NCI-H526 treated with DMSO at 0.1 percent for 48 hours (cell line): ENCODE measurements at places on chromosomes 5 and 9.

GRCh38 chr5:75588666-75589065, 22.6 kb upstream of the ANKDD1B start:
- no peak for DNase-seq

GRCh38 chr9:70883963-70884793, 237.2 kb downstream of the TRPM3 start:
- peak; percentile 64 for DNase-seq

DNA sequence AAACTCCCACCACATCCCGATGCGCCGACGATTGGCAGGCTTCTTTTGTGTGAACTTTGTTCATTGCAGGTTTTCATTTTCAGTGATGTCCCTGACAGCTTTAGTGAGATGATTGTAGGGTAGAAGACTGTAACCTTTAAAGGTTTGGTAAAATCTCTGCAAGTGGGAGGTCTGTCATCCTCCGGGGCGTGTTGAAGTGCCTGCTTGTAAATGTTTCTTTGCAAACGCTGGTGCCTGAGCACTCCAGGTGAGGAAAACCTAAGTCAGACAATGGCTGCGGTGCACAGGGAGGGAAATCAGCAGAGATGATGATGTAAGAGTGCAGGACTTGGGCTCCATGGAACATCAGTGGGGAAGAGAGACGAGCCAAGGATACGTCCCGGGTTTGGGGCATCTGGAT, 228.1 kb downstream of the DRD1 start:
- no peak for DNase-seq

DNA sequence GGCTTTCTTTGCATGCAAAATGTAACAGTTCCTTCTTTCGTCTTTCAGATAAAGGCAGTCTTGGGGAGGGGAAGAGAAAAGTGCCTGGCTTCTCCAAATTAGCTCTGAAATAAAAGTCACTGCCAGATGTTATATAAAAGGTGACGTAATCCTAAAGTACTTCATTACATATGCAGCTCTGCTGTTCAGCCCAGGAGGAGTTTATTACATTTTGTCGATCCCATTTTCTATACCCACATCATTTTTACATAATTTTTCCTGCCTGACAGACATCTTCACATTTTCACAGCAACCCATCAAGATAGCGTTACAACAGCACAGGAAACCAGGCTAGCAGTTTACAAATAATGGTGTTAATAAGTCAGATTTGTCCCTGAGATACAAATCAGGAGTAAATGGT, 86.7 kb upstream of the SLC30A5 start:
- no peak for DNase-seq

GRCh38 chr9:97293818-97294217, 13.6 kb upstream of the CCDC180 start:
- no peak for DNase-seq
